ENCODE measurements at places on chromosomes 3 and 15. TPM values are rescaled to one million over a fixed set of nuclear protein-coding genes. Genes with fewer than 3 reads are reported as not detected.

GRCh38 chr15:26156051-26156450 lies 292.9 kb upstream of the ATP10A start:
- H3K4me3 ChIP-seq = no peak overlapping the region
- DNase-seq = no peak
- no peaks in the 10 kb centered on the region for H3K27me3 ChIP-seq

Gene GSK3B
- 43.0 TPM for total RNA-seq

Gene RBMS3
- 0.29 TPM for total RNA-seq

Gene ACKR4
- total RNA-seq = not detected

Gene ADAMTS17
- total RNA-seq = 5.1 TPM

Gene LRRC3B
- total RNA-seq = not detected
